ENCODE measurements at places on chromosomes 7 and 10. TPM values are rescaled to one million over a fixed set of nuclear protein-coding genes. Genes with fewer than 3 reads are reported as not detected.

Gene CACNB2
- 35.5 TPM for total RNA-seq

Gene GSAP
- 5.2 TPM for total RNA-seq

Gene LAMTOR4
- 94.1 TPM for total RNA-seq

Gene GPR15LG
- total RNA-seq = not detected

Gene APBB1IP
- total RNA-seq = 3.0 TPM

- no peak for DNase-seq
- H3K27me3 ChIP-seq = no peaks in the 10 kb centered on the region
- peak overlapping the region; percentile 29 for H3K27ac ChIP-seq
- peaks cover 46% of the 10 kb centered on the region for H3K4me1 ChIP-seq
- no peak overlapping the region for H3K4me3 ChIP-seq
These were observed 174.2 kb upstream of the ZNF32 start for GRCh38 chr10:43822631-43823580.

DNA sequence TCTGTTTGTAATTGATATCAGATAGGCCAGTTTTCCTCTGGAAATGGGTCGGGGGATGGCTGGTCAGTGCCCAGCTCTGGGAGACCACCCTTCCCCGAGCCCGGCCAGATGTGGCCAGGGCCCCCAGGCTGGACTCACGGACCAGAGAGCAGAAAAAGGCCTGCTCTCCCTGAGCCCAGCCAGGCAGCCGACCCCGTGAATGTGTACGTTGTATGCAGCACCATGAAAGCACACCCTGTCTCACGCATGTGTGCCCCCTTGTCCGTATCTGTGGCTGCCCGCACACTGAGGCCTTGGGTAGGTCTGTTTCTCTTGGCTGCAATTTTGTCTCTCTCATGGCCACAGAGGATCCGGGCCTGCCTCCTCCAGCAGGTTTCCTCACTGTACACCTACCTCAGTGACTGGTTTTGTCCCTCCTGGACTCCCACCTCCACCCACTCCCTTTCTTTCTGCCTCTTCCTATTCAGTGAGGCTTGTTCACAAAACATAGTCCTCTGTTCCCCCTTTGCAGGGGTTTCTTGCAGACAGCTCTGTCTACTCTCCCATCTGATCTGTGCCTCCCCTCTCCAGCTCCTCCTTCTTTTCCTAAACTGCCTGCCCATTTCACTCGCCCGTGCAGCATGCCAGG, 23.6 kb upstream of the ANKRD2 start:
- H3K36me3 ChIP-seq = no peaks in the 10 kb centered on the region
- no peak overlapping the region for H3K4me3 ChIP-seq

DNA sequence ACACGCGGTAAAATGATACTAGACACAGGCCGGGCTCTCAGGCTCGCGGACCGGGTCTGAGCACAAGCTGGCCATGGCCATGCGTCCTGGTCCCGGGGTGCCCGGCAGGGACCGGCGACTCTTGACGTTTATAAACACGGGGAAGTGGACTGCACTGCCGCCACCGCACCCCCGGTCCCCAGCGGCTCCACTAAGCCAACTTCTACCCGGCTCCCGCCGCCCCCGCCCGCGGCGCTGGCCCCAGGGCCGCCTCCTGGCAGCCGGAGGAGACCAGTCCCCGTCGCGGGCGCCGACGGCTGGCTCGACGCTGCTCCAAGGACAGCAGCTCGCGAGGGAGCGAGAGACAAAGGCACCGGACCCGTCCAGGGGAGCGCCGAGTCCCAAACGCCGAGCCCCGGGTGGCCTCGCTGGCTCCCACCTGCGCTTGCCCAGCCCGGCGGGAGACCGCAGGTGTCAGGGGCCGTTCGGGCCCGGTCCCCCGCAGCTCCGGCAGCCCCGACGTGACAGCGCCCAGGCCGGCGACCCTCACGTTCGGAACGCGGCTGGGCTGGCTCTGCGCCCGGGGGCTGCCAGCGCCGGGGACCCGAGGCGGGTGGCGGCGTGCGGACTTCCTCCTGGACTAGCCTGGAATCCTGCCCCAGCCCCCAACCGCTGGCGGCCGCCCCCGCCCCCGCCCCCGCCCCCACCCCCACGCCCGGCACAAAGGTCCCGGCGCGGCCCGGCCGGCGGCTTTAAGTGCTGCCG, 517 bp downstream of the ITGB1 start:
- H3K36me3 ChIP-seq = no peaks in the 10 kb centered on the region
- DNase-seq = peak; percentile 66
- peak overlapping the region; percentile 96 for H3K4me3 ChIP-seq
- H3K27ac ChIP-seq = peak overlapping the region; percentile 100
- H3K27me3 ChIP-seq = no peaks in the 10 kb centered on the region

- no peaks in the 10 kb centered on the region for H3K4me1 ChIP-seq
- no peaks in the 10 kb centered on the region for H3K27me3 ChIP-seq
- no peak overlapping the region for H3K4me3 ChIP-seq
- H3K36me3 ChIP-seq = peaks cover 13% of the 10 kb centered on the region
- no peak overlapping the region for H3K27ac ChIP-seq
These were observed 59.2 kb upstream of the OIT3 start for GRCh38 chr10:72834183-72834825.

GRCh38 chr10:71205468-71205867, 6.9 kb upstream of the UNC5B start:
- no peaks in the 10 kb centered on the region for H3K27me3 ChIP-seq
- H3K4me1 ChIP-seq = peaks cover 22% of the 10 kb centered on the region
- H3K4me3 ChIP-seq = no peak overlapping the region
- no peak overlapping the region for H3K27ac ChIP-seq
- H3K36me3 ChIP-seq = no peaks in the 10 kb centered on the region

DNA sequence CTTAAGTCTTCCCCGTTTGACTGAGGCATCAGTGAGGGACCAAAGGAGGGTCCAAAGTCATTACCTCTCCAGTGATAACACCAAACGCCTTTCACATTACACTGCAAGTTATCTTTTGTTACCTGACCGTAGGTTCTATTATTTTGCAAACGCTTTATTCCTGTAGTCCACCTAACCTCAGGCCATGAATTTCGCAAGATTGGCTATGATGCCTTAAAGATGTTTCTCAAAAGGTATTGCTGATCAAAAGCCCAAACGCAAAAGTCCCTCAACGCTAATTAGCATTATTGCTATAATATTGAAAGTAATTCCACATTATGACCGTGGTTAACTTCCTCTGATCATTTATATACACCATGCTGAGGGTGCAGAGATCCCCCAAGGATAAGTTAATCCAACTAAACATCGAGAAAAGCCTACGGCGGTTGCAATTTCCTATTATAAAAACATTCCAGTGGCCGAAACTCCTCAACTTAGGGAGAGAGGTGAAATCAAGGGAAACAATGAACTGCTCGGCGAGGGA, 649 bp downstream of the DNA2 start:
- H3K27me3 ChIP-seq = no peaks in the 10 kb centered on the region
- H3K27ac ChIP-seq = no peak overlapping the region
- no peak for DNase-seq
- H3K4me3 ChIP-seq = peak overlapping the region; percentile 58
- H3K36me3 ChIP-seq = peaks cover 26% of the 10 kb centered on the region
- peaks cover 15% of the 10 kb centered on the region for H3K4me1 ChIP-seq

DNA sequence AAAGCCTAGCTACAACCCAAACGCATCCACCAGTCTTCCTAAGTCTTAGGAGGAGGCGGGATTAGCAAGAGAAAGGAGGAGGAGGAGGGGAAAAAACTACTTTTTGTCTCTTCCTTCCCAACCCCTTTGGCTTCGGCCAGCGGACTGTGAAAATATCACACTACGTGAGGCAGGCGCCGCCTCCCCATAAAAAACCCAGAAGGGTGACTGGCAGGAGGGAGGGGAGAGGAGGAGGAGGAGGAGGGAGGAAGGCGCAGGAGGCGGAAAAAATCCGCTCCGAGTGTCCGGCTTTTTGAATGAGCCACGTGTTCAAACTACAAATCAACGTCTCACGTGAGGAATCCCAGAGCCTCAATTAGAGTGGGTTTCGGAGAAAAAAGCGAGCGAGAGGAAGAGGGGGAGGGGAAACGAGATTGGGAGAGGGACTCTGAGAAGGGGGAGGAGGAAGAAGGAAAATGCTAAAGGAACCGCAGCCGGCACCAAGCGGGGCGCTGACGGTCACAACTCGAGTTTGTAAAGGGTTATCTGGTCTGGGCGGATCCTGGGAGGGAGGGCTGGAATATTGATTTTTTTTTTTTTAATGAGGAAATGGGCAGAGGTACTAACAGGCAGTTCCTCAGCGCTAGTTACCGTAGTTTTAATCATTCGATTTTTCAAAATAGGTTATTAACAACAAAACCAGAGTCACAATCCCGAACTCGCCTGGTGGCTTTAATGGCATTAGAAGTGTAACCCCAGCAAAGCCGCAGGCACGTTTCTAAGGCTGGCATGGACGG, at the start of gene IGF2BP3:
TSS of gene IGF2BP3 (minus strand) at position 162 of the 776 bp plus-strand sequence. CDS start 381 bp downstream, outside the sequence.
- peak within 1 kb of the TSS; percentile 25 for H3K4me3 ChIP-seq
- H3K27ac ChIP-seq = no peak within 1 kb of the TSS
- no peaks in the 10 kb centered on the region for H3K36me3 ChIP-seq
- DNase-seq = no peak

DNA sequence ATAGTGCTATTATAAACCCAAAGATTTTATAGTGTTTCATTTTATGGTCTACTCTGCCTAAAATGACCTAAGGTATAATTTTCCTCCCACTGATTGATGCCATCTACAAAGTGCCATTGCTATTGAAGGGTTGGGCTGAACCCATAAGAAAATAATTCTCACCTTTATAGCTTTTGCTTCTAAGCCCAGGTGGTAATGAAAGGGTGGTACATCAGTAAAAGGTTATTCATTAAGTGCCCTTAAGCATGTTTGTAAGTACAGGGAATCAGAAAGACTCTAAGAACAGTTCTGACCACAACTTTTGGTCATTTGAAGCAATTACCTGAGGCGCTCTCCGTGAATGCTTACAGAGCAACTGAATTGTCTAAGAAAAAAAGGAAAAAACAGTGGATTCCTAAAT, 1247.3 kb downstream of the NXPH1 start:
- H3K27ac ChIP-seq = no peak overlapping the region
- H3K4me3 ChIP-seq = no peak overlapping the region
- no peak for DNase-seq
- no peaks in the 10 kb centered on the region for H3K4me1 ChIP-seq
- no peaks in the 10 kb centered on the region for H3K27me3 ChIP-seq

DNA sequence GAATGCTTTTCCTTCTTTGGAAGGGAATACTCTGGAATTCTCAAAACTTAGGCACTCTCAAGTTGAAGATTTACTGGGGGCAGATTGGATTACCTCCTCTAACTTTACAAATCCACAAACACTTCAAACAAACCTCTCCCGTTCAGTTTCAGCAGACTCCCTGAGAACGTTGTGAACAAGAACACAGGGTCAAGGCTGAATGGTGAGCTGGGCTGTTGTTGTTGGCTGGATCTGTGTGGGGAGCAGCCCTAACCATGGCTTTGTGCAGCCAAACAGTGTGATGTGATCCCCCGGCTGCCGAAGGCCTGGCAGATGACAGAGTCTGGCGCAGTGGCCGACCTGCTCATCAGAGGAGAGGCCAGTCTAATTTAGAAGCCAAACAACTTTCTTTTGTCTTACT, 93.1 kb downstream of the BMPER start:
- no peak overlapping the region for H3K4me3 ChIP-seq
- no peaks in the 10 kb centered on the region for H3K36me3 ChIP-seq
- no peaks in the 10 kb centered on the region for H3K27me3 ChIP-seq
- DNase-seq = peak; percentile 9
- H3K27ac ChIP-seq = no peak overlapping the region

- H3K4me3 ChIP-seq = no peak overlapping the region
- H3K36me3 ChIP-seq = peaks cover 16% of the 10 kb centered on the region
- DNase-seq = peak; percentile 52
- no peak overlapping the region for H3K27ac ChIP-seq
- peaks cover 6% of the 10 kb centered on the region for H3K4me1 ChIP-seq
These were observed 24.3 kb downstream of the FAM20C start for GRCh38 chr7:216360-217300.

GRCh38 chr10:33039181-33039580, 81.2 kb upstream of the ITGB1 start:
- no peaks in the 10 kb centered on the region for H3K27me3 ChIP-seq
- H3K36me3 ChIP-seq = no peaks in the 10 kb centered on the region
- H3K4me1 ChIP-seq = no peaks in the 10 kb centered on the region
- H3K4me3 ChIP-seq = no peak overlapping the region
- no peak overlapping the region for H3K27ac ChIP-seq
- DNase-seq = no peak

GRCh38 chr7:71439321-71439720, 307.4 kb downstream of the GALNT17 start:
- no peak for DNase-seq
- no peak overlapping the region for H3K4me3 ChIP-seq
- H3K27me3 ChIP-seq = no peaks in the 10 kb centered on the region

DNA sequence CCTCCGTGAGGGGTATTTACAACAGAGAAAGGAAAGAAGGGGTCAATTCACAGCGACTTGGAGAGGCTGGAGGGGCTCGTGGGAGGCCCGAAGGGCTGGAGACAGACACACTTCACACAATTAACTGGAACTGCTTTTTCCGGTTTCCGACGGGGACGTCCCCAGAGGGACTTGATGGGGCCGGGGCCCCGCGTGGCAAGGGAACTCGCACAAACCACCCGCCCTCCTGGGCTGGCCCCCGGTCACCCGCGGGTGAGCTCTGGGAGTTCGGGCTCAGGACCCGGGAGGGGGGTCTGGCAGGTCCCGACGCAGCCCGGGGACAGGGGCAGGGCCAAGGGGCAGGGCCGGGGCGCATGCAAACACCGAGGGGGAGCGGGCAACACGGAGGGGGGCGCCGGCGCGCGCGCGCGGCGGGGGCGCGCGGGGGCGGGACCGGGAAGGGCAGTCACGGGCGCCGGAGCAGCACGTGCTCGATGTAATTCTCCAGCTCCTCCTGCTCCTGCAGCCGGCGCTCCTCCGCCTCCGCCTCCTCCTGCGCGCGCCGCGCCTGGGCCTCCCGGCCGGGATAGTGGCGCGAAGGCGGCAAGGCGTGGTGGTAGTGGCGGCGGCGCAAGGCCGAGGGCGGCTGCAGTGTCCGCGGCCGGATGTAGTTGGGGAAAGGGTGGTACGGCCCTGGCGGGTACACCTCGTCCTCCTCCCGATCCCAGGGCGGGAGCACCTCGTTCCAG, 2.7 kb downstream of the VGF start:
- no peak overlapping the region for H3K4me3 ChIP-seq
- no peak for DNase-seq
- H3K27me3 ChIP-seq = peaks cover 74% of the 10 kb centered on the region
- no peaks in the 10 kb centered on the region for H3K36me3 ChIP-seq
- H3K4me1 ChIP-seq = peaks cover 37% of the 10 kb centered on the region
- no peak overlapping the region for H3K27ac ChIP-seq

- H3K4me1 ChIP-seq = no peaks in the 10 kb centered on the region
- no peak overlapping the region for H3K27ac ChIP-seq
- H3K36me3 ChIP-seq = peaks cover 3% of the 10 kb centered on the region
These were observed 26.8 kb upstream of the AQP1 start for GRCh38 chr7:30884881-30885280.
